GM12865 (cell line): ENCODE measurements at places on chromosomes 11 and 22.

- DNase-seq, result no peak
Observed at GRCh38 chr22:38524429-38524828, 18.3 kb upstream of the DDX17 start.

DNA sequence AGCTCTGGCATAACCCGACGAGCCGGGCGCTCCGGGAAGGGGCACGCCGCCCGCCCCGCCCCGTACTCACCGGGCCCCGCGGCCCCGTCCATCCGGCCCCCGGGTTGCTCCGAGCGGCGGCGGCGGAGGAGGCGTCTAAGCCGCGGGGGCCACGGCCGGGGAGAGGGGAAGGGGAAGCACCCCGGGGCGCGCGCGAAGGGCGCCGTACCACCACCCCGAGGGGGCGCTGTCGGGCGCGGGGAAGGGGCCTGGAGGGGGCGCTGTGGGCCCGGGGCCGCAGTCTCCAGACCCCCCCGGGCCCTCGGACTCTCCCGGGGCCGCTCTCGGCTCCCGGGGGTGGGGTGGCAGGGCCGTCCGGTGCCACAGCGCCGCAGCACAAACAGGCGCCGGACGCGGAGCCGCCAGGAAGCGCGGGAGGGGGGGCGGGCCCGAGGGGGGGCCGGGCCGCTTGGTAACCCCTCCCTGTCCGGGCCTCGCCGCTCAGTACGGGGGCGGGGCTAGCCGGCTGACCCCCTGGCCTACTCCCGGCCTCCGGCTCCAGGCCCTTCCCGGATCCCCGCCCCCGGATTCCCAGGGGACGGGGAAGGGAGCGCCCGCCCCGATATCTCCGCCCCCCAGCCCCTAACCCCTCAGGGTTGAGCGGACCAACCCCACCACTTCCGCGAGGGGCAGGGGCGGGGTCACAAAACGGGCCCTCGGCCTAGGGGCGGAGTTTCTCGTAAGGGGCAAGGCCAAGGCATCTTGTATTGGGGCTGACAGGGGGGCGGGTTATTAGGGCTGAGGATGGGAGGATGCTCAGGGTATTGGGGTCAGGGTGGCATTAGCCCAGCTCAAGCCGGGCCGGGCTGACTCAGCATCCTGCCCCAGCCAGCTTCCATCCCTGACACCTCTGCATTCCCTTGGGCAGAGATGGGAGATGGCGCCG is at the start of the genes EML3 and ROM1:
TSS of gene EML3 (minus strand) at position 410 of the 925 bp plus-strand sequence. CDS start at position 92, 318 bp downstream.
TSS of gene ROM1 (plus strand) at position 892 of the 925 bp plus-strand sequence. CDS start at position 917, 25 bp downstream.
- peak; percentile 92 for DNase-seq

GRCh38 chr11:69277074-69277809 is 16.7 kb upstream of the MYEOV start:
- peak; percentile 64 for DNase-seq

- no peak for DNase-seq
Observed at GRCh38 chr22:29244785-29245625, 22.8 kb downstream of the RHBDD3 start.

- DNase-seq, result peak; percentile 17
Observed at GRCh38 chr11:109940816-109941215, 152.4 kb upstream of the ZC3H12C start.

DNA sequence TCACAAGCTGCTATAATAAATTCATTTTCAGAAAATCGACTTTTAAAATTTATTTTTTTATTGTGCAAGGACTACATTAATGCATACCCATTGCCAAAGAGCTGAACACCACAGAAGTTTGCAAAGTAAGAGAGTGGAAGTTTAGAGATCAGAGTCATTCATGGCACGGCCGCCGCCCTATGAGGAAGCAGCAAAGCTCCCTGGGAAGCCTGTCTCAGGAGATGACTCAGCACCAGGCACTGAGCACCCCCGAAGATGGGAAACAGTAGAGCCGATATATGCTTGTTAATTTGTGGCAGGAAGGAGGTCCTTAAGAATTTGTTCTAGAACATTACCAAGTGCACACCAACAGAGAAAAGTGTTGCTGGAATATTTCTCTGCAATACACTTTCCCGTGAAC is 693.7 kb downstream of the OPCML start:
- DNase-seq, result no peak

- no peak for DNase-seq
Observed at GRCh38 chr22:35616043-35616442, 1.1 kb downstream of the MB start.

DNA sequence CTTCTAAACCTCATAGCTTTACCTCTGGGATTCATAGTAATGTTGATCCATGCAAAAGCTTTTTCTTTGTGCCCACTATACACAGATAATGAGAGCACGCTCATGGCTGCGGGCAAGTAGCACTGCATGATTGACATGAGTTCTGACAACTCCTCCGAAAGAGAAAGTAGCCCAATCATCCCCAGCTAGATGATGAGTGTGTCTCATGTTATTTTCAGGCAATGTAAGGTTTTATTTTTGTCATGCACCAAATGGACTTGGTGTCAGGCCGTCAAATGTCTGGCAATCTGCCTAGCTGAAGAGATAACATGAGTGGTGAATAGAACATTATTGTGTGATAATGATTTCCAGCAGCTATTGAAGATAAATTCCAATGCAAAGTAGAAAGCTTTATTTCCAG is 662.6 kb downstream of the NTM start:
- peak; percentile 31 for DNase-seq

GRCh38 chr11:69618237-69618636 is 22.7 kb upstream of the CCND1 start:
- DNase-seq, result no peak

- DNase-seq, result no peak
Observed at GRCh38 chr11:57942808-57943207, 80.9 kb upstream of the OR9Q1 start.

GRCh38 chr11:73715541-73715940 is 45.3 kb downstream of the RAB6A start:
- no peak for DNase-seq

- DNase-seq, result peak; percentile 97
Observed at GRCh38 chr11:88337181-88337986, at the start of gene CTSC. Gene CTSC (minus strand): TSS chr11:88337736. CDS start chr11:88337672, 64 bp downstream.
